BE2C (cell line): ENCODE measurements at places on chromosomes 4 and X.

- no peak for DNase-seq
Observed at GRCh38 chr4:138789796-138790195, 225.8 kb upstream of the NOCT start.

DNA sequence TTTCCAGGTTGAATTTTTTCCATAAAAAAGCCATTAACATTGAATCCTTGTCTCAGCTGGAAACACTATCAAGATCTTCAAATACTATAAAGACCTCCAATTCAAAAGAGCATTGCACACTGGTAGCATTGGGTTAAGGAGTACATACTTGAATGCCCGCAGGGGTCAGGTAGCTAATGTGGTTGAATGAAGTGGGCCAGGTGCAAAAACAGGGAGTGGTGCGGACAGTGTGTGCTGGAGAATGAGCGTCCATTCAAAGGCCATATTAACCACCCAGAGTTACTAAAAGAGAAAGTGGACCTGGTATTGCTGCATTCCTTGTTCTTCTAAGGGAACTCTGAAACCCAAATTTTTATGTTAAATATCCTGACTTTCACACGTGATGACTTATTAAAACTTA lies 91.6 kb downstream of the NYX start:
- DNase-seq: no peak

GRCh38 chrX:30663322-30663721 lies 10.1 kb downstream of the GK start:
- DNase-seq: no peak

GRCh38 chr4:657338-657833 lies 16.7 kb downstream of the ATP5ME start:
- DNase-seq: no peak

DNA sequence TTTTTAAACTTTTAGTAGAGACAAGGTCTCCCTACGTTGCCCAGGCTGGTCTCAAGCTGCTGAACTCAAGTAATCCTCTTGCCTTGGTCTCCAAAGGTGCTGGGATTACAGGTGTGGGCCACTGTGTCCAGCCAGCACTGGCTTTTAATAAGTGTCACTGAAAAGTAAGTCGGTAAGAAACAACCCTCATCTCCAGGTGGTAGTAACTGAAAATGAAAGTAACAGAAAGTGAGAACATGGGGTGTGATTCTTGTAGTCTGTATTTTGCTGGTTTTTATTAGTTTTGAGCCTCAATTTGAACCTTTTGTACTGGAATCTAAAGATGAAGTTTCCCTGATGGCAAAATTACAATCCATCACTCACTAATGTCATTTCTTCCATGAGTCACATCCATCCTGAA lies 238.1 kb upstream of the AGA start:
- DNase-seq: no peak

DNA sequence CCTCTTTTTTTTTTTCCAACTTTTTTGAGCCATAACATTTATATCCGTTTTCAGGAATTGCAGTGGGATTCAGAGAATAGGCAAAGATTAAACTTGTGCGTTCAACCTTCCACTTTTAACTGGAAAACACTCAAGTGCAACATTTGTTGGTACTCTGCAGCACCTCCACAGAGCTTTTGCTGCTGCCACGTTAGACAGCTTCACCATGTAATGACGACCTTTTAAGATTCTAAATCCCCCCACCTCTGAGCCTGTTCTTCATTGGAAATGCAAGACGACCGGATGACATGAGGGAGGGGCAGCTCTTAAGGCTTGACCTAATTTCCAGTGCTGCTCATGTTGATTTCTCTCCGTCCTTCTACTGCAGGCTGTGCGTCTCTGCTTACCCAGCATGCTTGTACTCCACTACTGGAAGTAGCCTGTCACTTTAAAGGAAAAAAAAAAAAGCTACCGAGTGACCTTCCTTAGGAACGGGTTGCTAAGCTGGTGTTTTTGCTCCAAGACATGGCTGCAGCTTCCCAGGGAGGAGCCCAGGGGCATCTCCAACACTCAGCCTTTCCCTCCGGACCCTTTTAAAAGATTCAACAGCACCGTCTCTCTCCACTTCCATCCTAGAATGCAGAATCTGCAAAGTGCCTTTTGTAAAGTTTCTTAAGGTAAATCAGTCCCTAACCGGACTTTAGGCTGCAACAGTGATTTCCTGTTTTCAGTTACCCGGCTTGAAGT lies at the start of gene CC2D2A:
Gene CC2D2A, plus strand, starts transcription at position 481 of the 726 bp plus-strand sequence. CDS start 6,051 bp downstream, outside the sequence.
- no peak for DNase-seq

DNA sequence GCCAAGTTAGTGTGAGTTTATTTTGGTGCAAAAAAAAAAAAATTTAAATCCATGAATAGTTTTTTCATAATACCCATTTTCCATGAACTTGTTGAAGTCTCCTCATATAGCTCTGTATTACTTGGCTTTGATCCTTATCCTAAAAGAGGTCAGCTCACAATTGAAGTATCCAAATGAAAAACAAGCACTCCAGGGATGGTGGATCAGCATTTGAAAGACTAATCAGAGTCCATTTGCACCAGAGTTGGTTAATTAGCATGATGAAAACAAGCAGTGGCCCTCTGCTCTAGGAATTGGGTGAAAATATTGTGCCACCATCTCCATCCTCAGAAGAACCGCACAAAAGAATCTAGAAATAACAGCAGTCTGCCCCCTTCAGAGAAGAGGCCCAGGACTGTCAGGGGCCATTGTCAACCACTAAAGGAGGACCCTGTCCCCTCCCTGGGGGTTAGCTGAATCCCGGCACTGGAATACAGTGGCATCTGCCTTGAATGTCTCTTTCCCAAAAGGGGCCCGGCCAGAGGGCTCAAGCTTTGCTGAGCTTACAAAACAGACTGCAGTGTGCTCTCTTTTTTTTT lies 24.7 kb downstream of the SH3KBP1 start:
- DNase-seq: no peak

GRCh38 chrX:101290957-101291603 lies at the start of gene TAF7L:
TAF7L (minus strand) TSS chrX:101291334; CDS start chrX:101287543, 3,791 bp downstream.
- DNase-seq: no peak

DNA sequence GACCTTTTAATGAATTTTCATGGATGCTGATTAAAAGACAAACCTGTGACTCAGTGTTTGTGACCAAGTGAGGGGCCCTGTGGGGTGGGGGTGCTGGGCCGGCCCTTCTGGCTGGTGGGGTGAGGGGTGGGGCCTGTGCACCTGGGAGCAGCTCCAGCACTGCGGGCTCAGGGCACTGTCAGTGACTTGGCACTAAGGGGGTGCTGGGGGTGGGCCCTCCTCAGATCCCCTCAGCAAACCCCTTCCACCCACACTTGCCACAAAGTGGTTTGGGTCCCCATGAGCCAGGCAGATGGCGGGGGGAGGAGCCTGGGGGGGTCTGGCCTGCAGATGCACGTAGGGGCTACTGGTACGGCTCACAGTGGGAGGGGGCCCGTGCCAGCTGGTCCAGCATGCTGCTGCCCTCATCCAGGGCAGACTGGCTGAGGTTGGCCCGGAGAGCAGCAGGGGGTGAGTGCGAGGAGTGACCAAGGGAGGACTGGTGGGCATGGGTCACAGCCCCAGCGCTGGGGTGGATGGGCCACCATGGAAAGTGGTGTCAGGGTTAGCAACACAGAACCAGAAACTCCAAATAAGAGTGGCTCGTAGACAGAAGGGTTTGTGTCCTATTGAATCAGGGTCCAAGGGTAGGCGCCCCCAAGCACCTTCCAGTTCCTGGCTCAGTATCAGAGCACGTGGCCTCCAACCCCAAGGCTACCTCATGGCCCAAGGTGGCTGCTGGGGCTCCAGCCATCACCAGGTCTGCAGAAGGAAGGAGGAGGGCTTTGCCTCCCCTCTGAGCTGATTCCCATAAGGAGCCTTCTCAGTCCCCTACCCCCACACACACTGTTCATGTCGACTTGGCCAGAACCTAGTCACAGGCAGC lies 10.1 kb downstream of the NKX1-1 start:
- no peak for DNase-seq

DNA sequence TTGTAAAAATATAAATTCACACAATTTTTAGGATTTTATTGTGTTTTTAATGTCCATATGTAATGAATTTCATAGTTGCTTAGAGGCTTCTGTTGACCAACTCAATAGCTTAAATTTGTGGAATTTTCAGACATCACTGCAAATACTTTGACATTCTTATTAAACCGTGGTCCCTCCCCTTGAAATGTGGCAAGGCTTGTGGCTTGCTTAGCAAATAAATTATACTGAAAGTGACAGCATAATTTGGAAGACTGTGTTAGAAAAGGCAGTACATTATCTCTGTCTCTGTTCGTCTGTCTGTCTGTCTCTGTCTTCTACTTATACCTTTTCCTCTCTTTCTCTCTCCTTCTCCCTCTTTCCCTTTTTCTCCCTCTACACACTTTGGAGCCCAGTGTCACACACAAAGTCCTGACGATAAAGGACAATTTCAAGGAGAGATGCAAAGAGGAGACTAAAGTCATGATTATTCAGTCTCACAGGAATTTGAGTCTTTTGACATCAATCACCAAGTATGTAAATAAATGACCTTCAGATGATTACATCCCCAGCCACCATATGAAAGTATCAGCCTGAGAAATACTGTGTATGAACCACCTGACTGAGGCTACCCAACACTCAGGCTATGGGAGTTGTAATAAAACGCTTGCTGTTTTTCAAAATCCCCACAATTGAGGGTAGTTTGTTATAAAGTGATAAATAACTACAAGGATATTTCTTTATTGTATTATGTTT lies 21.0 kb upstream of the UGT2B7 start:
- DNase-seq: no peak

- no peak for DNase-seq
Observed at GRCh38 chr4:158002173-158002572, 170.7 kb downstream of the GASK1B start.

GRCh38 chrX:16843208-16843909 lies 26.8 kb downstream of the RBBP7 start:
- no peak for DNase-seq

DNA sequence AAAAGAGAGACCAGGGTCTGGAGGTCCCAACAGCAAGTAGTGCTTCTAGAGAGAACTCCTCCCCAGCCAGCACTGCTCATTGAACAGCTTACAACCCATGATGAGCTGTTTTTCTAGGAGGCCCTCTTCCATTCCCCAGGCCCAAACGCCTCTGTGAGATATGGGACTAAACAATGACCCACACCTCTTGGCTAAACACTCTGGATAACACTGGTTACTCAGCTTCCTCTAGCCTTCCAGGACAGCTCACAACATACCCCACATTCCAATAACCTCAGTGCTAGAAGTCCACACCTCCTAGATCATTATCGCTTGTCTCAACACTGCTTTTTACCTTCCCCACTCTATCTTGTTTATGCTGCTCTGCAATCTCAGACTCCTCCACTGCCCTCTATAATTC lies 35.4 kb upstream of the PGRMC2 start:
- DNase-seq: no peak

DNA sequence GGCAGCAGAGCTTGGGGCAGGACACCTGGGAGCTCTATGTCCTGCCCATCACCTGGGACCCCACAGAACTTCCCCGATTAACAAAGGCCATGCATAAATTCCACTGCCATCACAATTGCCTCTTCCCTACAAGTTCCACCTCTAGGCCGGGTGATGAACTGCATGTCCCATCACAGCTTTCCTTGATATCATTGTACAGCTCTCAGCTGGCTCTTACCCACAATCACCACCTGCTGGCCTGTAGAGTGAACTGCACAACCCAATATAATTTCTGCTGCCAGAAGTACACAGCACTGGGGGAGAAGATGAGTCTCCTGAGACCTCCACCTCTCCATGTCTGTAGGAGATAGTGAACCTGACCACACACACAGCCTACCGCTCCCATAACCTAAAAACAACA lies 285.0 kb upstream of the AADAT start:
- peak; percentile 22 for DNase-seq

- peak; percentile 63 for DNase-seq
Observed at GRCh38 chr4:112516471-112517066, 589 bp upstream of the NEUROG2 start.

DNA sequence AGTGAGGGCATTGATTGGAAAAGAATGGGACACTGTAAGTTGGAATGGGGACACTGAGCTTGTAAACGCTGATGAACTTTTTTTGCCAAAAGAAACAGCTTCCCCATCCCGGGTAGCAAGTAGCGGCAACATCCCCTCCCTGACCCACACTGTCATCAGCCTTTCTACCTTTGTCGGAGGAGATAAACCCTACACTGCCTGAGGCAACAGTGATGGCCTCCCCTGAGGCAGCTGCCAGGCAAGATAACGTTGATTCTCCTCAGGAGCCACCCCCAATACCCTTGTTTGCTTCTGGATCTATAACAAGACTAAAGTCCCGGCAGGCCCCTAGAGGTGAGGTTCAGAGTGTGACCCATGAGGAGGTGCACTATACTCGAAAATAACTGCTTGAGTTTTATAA lies 10.3 kb upstream of the RAB33B start:
- no peak for DNase-seq

DNA sequence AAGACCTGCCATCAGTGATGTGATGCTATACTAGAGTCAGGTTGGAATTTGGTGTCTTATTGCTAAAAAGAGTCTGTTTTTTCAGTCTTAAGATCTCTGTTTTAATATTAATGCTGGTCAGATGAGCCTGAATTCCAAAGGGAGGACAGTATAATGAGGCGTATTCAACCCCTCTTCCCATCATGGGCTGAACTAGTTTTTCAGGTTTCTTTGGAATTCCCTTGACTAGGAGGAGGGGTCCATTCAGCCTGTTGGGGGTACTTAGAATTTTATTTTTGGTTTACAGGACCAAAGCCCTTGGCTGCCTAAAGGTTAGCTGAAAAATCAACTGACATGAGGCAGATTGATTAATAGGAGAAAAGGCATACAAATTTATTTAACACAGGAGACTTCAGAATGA lies 24.1 kb upstream of the PI4K2B start:
- DNase-seq: no peak

DNA sequence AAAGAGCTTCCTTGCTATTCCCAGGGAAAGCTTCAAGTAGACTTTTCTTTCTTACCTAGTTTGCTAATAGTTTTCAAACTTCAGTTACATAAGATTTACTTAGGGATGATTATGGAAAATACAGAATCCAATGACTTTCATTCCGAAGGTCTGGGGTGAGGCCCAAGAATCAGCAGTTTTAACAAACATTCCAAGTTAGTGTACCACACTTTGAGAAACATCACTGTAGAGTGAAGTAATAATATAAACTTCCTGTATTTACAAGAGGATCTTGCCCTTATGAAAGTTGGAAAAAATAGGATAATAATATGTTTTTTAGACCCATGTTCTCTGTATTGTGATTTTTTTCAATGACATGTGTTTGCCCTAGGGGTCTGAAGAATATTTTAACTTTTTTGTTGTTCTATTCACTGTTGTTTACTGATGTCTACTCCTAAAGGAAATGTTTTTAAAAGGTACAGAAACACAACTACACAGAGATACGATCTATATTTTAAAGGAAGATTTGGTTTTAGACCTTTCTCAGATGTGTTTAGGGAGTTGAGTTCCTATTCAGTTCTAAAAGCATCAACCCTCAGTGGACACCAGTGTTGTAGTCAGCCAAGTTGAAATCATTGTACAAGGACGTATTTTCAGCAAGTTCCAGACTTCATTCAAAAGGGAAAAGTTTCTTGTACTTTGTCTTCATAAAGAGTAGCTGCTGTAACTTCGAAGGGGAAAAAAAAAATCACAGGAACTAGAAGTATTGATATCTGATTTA lies 295.8 kb upstream of the SLC7A11 start:
- DNase-seq: no peak

- no peak for DNase-seq
Observed at GRCh38 chrX:50978920-50979682, 68.6 kb downstream of the BMP15 start.
